Stimulated activated CD8-positive, alpha-beta memory T cell treated with anti-CD3 and anti-CD28 coated beads, Interleukin-4, amount 100 ng/mL, for 1 hour (primary cell): ENCODE measurements at places on chromosomes 6 and 20.

DNA sequence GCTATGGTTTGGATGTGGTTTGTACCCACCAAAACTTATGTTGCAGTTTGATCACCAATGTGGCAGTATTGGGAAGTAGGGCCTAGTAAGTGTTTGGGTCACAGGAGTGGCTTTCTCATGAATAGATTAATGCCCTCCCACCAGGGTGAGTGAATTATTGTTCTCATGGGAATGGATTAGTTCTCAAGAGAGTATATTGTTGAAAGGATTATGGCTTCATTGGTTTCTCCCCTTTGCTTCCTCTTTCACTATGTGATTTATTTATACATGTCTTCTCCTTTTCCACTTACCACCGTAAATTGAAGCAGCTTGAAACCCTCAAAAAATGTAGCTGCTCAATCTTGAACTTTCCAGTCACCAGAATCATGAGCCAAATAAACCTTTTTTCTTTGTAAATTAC lies 10.8 kb downstream of the UFL1 start:
- DNase-seq: no peak

GRCh38 chr6:51028276-51028675 lies 209.6 kb downstream of the TFAP2B start:
- no peak for DNase-seq

DNA sequence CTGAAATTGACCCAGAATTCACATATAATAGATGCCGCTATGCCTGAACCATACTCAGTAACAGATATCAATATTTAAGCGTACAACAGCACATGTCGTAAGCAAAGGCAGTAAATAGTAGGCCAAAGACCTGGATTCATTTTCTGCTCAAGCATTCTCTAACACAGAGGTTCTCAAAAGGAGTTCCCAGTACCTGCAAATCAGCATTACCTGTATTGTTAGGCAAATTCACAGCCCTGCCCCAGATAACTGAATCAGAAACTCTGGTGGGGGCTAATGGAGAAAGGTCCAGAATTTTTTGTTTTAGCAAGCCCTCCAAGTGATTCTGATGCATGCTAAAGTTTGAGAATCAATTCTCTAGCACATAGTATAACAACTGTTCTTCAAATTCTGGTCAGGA lies 36.0 kb downstream of the RSPO3 start:
- no peak for DNase-seq

GRCh38 chr6:56933650-56934049 lies 21.3 kb upstream of the BEND6 start:
- DNase-seq: no peak

DNA sequence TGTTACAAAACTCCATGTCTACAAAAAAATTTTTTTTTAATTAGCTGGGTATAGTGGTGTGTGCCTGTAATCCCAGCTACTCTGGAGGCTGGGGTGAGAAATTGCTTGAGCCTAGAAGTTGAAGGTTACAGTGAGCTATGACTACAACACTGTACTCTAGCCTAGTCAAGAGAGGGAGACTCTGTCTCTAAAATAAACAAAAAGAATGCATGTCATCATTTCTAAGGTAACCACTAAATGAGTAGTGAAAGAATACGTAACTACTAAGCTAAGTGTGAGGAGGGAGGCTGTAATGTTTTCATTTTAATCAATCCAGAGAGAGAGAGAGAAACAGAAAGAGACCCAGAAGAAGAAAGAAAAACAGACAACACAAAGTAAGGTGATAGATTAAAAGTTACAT lies 9.9 kb downstream of the SYCP2 start:
- no peak for DNase-seq

DNA sequence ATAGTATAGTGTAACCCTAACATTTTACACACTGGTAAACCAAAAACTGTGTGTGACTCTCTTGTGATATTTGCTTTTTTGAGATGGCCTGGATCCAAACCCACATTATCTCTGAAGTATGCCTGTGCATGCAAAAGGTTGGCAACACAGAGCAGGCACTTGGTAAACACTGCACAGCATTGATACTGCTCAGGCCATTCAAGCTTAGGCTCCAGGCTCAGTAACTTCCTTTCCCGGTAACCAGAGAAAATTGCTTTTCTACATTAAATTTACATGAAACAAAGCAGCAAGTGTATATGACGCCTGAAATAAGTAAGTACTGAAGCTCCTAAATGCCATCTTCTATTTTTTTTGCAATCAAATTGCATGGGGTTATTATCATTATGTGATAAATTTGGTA lies 205.7 kb downstream of the EPM2A start:
- DNase-seq: no peak

DNA sequence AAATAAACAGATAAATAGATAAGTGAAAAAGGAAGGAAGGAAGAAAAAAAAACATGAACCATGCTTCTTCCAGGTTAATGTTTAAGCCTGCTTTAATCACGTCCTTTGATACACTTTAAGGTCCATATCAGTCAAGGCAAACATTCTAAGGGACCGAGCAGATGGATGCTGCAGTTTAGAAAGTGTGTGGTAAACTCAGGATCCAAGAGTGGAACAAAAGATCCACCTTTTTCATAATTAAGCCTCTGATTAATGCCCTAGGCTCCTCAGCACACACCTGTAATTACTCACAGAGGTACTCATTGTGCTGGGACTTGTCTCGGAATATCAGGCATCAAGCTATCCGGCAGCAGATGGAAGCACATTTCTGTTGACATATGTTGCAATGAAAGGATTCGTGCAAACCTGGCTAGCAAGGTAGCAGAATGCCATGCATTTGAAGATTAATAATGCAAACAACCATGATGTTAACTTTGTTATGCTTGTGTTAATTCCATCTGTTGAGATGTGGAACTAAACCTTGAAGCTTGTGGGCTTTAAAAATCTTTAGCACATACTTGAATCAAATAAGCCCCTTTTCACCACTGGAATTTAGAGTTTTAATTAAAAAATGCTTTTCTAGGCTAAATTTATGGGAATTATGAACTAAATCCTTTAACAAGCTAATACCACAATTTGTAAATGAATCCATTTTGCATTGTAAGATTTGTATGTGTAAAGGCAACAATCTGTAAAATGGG lies 163.7 kb downstream of the RALGAPA2 start:
- no peak for DNase-seq

GRCh38 chr6:751765-752164 lies 58.8 kb upstream of the EXOC2 start:
- DNase-seq: no peak

- no peak for DNase-seq
Measured at GRCh38 chr20:43765916-43766315, 39.1 kb upstream of the GTSF1L start.

DNA sequence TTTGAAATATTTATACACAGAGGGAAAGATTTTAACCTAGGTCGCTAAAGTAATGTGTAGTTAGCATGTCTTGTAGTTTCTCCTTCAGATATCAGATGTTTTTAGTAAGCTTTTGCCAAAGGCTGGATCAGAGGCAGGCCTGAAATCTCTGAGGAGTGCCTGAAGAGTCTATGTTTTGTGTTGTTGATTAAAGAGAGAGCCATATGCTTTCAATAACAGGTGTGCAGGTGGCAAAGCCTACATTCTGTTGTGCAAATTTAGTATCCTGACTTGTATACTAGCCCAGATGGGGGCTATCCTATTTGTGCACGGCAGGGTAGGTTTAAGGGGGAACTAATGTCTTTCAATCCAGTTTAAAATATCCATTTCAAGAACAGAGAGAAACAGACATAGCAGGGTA lies 167.1 kb upstream of the ATXN1 start:
- no peak for DNase-seq

- DNase-seq: no peak
Measured at GRCh38 chr6:44072452-44072958, 54.7 kb downstream of the MRPL14 start.

- DNase-seq: no peak
Measured at GRCh38 chr6:168179133-168179532, 100.1 kb upstream of the FRMD1 start.

- no peak for DNase-seq
Measured at GRCh38 chr6:37897321-37897720, 77.8 kb downstream of the ZFAND3 start.

DNA sequence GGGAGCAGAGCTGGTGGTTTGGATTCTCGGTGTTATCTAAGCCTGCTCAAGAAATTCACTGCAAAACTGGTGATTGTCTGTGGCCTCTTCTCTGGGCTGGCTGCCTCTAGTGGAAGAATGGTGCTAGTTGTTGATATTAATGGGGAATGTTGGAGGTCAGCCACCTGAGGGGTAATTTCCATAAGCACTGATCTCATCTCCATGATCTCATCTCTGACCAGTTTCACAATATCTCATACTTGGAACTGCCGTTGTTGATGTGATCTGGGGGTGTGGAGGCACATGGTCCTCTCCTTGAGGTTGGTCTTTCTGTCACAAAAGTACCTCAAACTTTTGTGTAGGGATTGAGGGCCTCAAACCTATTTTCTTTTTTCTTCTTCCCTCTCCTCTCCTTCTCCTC lies 102.6 kb downstream of the CD109 start:
- DNase-seq: no peak

DNA sequence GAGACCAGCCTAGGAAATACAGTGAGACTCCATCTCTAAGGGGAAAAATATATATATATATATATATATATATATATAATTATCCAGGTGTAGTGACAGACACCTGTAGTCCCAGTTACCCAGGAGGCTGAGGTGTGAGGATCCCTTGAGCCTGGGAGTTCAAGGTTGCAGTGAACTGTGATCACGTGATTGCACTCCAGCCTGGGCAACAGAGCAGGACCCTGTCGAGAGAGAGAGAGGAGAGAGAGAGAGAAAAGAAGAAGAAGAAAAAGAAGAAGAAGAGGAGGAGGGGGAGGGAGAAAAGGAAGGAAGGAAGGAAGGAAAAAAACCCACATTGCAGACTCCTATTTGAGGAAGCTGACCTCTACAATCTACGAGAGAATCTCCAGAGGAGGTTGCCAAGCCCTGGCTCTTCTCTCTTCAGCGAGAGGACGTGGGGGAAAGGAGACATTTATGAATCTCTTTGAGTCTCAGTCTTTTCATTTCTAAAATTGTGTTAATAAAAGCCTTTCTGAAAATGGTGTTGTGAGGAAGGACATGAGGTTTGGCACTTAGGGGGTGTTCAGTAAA lies 49.7 kb downstream of the COL11A2 start:
- DNase-seq: no peak

GRCh38 chr6:124888581-124889371 lies 73.5 kb upstream of the RNF217 start:
- DNase-seq: no peak

DNA sequence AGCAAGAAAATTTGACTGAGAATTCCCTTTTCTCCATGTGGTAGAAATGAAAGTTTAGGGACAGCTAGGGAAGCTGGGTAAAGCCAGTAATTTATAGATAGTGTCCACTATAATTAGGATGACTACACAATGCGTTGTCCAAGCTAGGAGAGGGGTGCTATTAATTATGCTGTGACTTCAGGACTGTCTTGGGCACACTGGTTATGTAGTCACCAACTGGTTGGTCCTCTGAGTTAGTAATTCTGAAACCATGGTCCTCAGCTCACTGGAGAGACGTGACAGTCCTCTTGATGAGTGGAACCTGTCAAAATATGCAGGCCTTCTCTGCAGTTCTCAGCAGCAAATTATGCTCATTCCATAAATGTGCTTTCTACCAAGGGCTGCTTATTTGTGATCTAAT lies 94.6 kb upstream of the ENPP5 start:
- no peak for DNase-seq

GRCh38 chr6:118372413-118372812 lies 175.7 kb upstream of the PLN start:
- no peak for DNase-seq

DNA sequence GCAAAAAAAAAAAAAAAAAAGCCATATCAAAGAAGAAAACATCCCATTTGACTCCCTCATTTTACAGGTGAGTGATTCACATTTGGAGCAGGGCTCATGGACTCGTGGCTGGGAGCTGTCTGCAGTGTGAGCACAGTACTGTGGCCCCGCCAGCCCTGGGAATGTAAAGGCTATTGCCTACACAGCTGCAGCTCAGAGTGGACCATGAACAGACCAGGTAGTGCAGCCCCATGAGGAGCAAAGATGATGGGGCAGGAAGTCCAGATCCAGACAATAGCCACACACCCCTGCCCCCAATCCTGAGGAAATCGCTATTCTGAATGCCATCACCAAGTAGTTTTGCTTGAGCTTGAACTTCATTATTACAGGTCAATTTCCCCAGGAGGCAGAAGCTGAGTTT lies 55.4 kb downstream of the LINC00237 start:
- DNase-seq: no peak

GRCh38 chr6:147507162-147508041 lies 1.1 kb upstream of the SAMD5 start:
- DNase-seq: no peak

GRCh38 chr6:147203311-147204059 lies 732 bp upstream of the STXBP5 start:
- peak; percentile 37 for DNase-seq

- DNase-seq: no peak
Measured at GRCh38 chr6:161477876-161478425, 204.1 kb upstream of the AGPAT4 start.

DNA sequence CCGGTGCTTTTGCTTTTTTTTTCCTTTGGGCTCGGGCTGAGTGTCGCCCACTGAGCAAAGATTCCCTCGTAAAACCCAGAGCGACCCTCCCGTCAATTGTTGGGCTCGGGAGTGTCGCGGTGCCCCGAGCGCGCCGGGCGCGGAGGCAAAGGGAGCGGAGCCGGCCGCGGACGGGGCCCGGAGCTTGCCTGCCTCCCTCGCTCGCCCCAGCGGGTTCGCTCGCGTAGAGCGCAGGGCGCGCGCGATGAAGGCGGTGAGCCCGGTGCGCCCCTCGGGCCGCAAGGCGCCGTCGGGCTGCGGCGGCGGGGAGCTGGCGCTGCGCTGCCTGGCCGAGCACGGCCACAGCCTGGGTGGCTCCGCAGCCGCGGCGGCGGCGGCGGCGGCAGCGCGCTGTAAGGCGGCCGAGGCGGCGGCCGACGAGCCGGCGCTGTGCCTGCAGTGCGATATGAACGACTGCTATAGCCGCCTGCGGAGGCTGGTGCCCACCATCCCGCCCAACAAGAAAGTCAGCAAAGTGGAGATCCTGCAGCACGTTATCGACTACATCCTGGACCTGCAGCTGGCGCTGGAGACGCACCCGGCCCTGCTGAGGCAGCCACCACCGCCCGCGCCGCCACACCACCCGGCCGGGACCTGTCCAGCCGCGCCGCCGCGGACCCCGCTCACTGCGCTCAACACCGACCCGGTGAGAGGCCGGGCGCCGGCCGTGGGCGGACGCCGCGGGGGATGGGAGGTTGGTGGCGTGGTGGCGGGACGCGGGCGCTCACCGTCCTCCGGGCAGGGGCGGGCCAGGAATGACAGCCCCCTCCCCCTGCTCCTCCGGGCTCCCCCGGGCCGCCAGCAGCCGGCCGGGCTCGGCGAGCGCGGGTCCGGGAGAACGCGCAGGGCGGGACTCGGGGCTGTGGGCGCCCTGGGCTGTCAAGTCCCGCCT lies 606 bp downstream of the ID4 start:
- DNase-seq: no peak

- DNase-seq: no peak
Measured at GRCh38 chr6:33827546-33828451, 24.0 kb upstream of the MLN start.

- DNase-seq: no peak
Measured at GRCh38 chr6:37372116-37372515, 18.3 kb downstream of the RNF8 start.

DNA sequence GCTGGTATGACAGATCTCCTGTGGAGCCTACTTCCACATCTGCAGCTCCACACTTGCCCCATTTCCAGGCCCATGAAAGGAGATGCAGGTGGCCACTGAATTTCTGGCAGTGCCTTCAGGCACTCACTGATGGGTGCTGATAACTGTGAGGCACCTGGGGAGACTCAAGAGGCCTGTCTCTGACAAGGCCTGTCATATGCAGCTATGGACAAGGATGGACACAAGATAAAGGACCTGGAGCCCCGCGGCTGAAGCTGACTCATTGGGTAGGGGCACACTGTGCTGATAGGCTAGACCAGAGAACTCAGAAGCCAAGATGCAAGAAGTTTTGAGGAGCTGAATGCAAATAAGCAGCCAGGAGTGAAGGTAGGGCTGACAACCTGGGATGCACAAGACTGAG lies 81.0 kb upstream of the LRFN2 start:
- DNase-seq: no peak
